ENCODE measurements at places on chromosomes 5 and 9. TPM values are rescaled to one million over a fixed set of nuclear protein-coding genes. Genes with fewer than 3 reads are reported as not detected.

GRCh38 chr9:73566627-73567026 lies 415.0 kb downstream of the ANXA1 start:
- no peaks in the 10 kb centered on the region for H3K4me1 ChIP-seq
- no peaks in the 10 kb centered on the region for H3K27me3 ChIP-seq
- H3K36me3 ChIP-seq: peaks cover 2% of the 10 kb centered on the region
- no peak for DNase-seq

DNA sequence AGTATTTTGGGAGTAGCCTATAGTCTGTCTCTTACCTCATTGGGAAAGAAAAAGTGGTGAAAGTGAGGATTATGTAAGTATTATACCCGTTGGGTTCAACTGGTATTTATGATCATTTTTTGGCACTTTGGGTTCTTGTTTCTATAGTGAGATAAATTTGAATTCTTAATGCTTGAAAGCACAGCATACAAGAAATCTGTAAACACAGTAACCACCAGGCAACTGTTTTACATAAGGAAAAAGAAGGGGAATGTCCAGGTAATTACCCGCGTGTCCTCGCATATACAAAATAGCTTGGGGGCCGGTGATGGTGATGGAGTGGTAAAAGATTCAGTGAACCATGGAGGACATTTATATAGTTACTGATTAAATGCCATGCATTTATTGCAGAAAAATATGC lies 60.5 kb downstream of the BASP1 start:
- no peak for DNase-seq
- H3K27me3 ChIP-seq: no peaks in the 10 kb centered on the region
- peaks cover 32% of the 10 kb centered on the region for H3K4me1 ChIP-seq
- no peak overlapping the region for H3K4me3 ChIP-seq

DNA sequence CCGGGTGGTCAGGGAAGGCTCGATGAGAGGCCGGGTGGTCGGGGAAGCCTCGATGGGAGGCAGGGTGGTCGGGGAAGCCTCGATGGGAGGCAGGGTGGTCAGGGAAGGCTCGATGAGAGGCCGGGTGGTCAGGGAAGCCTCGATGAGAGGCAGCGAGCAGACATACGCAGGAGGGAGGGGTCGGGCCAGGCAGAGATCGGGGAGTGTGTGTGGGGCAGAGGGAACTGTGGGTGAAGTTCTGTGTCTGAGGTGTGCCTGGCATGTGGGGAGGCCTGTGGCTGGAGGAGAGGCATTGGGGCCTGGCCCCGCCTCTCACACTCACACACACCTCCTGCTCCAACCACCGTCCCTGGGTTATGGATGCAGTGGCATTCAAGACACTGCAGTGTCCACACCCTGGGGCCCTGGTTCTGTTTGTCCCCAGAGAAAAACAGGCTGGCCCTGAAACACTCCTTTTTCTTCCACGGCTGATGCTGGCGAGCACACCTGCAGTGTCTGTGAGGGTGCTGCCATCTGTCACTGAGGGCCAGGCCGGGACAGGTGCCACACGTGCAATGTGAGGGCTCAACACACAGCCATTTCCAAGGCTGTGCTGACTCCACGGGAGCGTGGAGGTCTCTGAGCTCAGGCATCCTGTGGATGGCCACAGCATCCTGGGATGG lies 6.5 kb upstream of the PLEKHG4B start:
- H3K27ac ChIP-seq: peak overlapping the region; percentile 86
- no peak for DNase-seq
- H3K4me1 ChIP-seq: peaks cover 46% of the 10 kb centered on the region
- peaks cover 3% of the 10 kb centered on the region for H3K27me3 ChIP-seq
- no peak overlapping the region for H3K4me3 ChIP-seq

Gene ARHGAP26
- total RNA-seq: 22.3 TPM

GRCh38 chr5:136734628-136735027 lies 369.3 kb upstream of the TRPC7 start:
- peaks cover 45% of the 10 kb centered on the region for H3K4me1 ChIP-seq
- H3K27ac ChIP-seq: no peak overlapping the region
- DNase-seq: no peak
- H3K27me3 ChIP-seq: peaks cover 11% of the 10 kb centered on the region

- peaks cover 30% of the 10 kb centered on the region for H3K4me1 ChIP-seq
- DNase-seq: no peak
- H3K27ac ChIP-seq: no peak overlapping the region
- H3K36me3 ChIP-seq: no peaks in the 10 kb centered on the region
Measured at GRCh38 chr5:78720997-78721396, 72.4 kb upstream of the LHFPL2 start.

All from WTC11 (cell line).